ENCODE measurements at places on chromosomes 1 and 21.

DNA sequence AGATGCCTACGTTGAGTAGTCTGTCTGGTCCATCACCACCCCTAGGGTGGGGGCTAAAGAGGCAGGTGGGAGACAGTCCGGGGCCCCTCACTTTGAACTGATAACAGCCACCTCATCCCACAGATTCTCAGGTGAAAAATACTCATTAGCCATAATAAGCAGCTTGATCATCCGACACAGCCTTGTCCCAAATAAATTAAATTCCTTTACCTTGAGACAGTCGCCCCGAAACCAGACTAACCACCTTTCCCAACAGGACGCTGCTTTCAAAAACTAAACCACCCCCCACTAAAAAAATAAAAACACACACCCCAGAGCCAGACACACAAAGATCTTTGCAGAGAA is 103.3 kb downstream of the CASZ1 start:
- peak overlapping the region; percentile 94 for H3K27ac ChIP-seq
- H3K4me1 ChIP-seq = peaks cover 35% of the 10 kb centered on the region
- H3K27me3 ChIP-seq = no peaks in the 10 kb centered on the region
- DNase-seq = no peak
- H3K4me3 ChIP-seq = peak overlapping the region; percentile 93
- H3K36me3 ChIP-seq = no peaks in the 10 kb centered on the region

DNA sequence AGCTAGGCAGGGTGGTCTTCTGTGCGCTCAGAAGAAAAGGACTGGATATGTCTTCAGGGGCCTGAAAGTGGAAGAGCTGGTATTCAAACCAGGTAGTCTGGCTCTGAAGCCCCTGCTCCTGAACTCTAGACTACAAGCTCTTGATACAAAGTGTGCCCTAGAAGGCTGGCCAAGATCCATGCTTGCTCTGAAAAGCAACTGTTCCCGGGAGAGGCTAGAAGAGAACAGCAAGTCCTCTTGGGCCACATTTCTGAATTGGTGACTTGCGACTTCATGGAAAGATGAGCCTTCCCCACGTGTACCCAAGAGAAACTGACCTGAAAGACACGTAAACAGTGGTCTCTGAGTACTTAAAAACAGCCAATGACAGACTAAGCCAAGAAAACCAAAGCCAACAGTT is 123.3 kb upstream of the GRIK3 start:
- H3K4me1 ChIP-seq = no peaks in the 10 kb centered on the region
- H3K4me3 ChIP-seq = no peak overlapping the region
- no peaks in the 10 kb centered on the region for H3K27me3 ChIP-seq
- no peak for DNase-seq
- no peaks in the 10 kb centered on the region for H3K36me3 ChIP-seq

- H3K4me1 ChIP-seq = no peaks in the 10 kb centered on the region
- H3K27me3 ChIP-seq = peaks cover 3% of the 10 kb centered on the region
- peak overlapping the region; percentile 45 for H3K4me3 ChIP-seq
- H3K36me3 ChIP-seq = no peaks in the 10 kb centered on the region
- peak overlapping the region; percentile 16 for H3K27ac ChIP-seq
- no peak for DNase-seq
These were observed 367.1 kb upstream of the ESRRG start for GRCh38 chr1:217090060-217090911.

DNA sequence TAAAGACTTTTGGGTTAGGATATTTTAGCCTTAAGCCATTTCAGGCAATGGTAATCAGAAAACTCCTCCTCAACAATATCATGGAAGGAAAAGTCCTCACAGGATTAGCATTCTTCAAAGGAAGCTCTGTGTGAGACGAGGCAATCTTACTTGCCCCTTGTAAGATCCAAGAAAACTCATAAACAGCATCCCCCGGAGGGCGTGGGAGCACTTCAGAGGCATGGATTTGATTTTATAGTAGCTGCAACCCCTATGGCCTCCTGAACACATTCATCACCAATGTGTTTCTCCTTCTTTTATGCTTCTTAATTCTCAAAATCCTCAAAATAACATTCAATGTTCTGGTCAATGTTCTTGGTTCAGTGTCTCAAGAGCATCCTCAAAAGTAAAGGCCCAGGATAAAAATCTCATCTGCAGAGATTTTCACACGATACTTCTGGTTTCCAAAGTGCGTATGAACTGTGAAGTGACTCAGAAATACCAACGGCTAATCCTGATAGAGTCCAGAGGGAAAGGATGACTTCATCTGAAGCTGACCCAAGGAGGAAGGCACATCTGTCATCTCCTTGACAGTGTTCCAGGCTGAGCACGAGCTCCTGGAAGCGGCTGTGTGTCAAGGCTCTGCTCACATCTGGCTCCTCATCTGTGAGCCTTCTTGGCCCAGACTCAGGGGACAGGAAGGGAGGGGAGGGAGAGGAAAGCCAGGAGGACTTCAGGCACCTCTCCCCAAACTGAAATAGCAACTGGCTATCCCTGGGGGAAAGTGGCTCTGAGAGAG is 49.3 kb upstream of the PSEN2 start:
- H3K4me1 ChIP-seq = peaks cover 10% of the 10 kb centered on the region
- H3K27ac ChIP-seq = peak overlapping the region; percentile 84
- no peak overlapping the region for H3K4me3 ChIP-seq
- H3K36me3 ChIP-seq = no peaks in the 10 kb centered on the region
- peak; percentile 72 for DNase-seq
- H3K27me3 ChIP-seq = no peaks in the 10 kb centered on the region

GRCh38 chr1:113652771-113653170 is 106.5 kb downstream of the PHTF1 start:
- no peak for DNase-seq
- no peaks in the 10 kb centered on the region for H3K4me1 ChIP-seq
- H3K27ac ChIP-seq = no peak overlapping the region
- no peaks in the 10 kb centered on the region for H3K27me3 ChIP-seq
- no peaks in the 10 kb centered on the region for H3K36me3 ChIP-seq
- no peak overlapping the region for H3K4me3 ChIP-seq
